ENCODE measurements at places on chromosomes 3 and 15.

GRCh38 chr3:143165211-143165610, 45.6 kb downstream of the CHST2 start:
- DNase-seq: no peak

GRCh38 chr15:83472797-83473196, 25.7 kb downstream of the SH3GL3 start:
- no peak for DNase-seq

DNA sequence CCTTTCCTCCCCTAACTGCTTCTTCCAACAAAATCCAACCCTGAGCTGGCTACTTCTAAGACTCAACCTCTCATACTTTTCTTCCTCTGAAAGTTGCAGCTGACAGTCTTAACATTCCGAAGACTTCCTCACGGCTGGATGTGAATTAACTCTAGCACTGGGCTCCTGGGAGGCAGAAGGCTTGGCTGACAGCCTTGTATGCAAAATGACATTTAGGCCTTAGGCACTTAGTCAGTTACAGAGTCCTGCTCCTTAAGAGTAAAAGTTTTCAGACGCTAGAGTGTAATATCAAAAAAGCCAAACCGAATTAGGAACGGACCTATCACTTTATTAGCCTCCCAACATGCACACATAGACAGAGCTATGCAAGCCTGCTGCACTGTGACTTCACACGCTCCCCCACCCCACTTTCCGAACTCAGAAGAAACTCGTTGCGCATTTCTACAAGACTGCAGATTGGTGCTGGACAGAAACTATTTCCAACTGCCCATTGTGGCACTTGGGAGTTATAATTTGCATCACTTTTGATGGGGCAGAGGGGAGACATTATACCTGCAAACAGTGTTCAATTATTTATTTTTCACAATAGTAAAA, 15.5 kb upstream of the ANXA2 start:
- DNase-seq: no peak

- no peak for DNase-seq
Observed at GRCh38 chr3:103184772-103185171, 750.0 kb downstream of the ZPLD1 start.

DNA sequence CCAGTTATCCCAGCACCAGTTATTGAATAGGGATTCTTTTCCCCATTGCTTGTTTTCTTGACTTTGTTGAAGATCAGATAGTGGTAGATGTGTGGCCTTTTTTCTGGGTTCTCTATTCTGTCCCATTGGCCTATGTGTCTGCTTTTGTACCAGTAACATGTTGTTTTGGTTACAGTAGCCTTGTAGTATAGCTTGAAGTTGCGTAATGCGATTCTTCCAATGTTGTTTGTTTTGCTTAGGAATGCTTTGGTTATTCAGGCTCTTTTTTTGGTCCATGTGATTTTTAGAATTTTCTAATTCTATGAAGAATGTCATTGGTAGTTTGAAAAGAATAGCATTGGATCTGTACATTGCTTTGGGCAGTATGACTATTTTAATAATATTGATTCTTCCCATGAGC, 94.3 kb upstream of the CHMP2B start:
- DNase-seq: no peak

GRCh38 chr3:69297501-69297900, 88.4 kb downstream of the FRMD4B start:
- DNase-seq: no peak

- no peak for DNase-seq
Observed at GRCh38 chr3:121552379-121552778, 6.6 kb upstream of the POLQ start.

- no peak for DNase-seq
Observed at GRCh38 chr15:74390647-74391288, 23.3 kb upstream of the CYP11A1 start.

DNA sequence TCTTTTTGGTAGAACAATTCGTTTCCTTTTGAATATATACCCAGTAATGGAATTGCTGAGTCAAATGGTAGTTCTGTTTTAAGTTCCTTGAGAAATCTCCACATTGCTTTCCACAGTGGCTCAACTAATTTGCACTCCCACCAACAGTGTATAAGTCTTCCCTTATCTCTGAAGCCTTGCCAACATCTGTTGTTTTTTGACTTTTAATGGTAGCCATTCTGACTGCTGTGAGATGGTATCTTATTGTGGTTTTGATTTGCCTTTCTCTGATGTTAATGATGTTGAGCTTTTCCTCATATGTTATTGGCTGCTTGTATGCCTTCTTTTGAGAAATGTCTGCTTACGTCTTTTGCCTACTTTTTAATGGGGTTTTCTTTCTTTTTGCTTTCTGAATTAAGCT, 270.6 kb upstream of the MEIS2 start:
- DNase-seq: no peak

- no peak for DNase-seq
Observed at GRCh38 chr3:32946973-32947788, 4.3 kb upstream of the CCR4 start.

- DNase-seq: no peak
Observed at GRCh38 chr3:120177707-120178306, 83.6 kb upstream of the GSK3B start.

Measured in CD4-positive, alpha-beta T cell treated with Interleukin-17A for 1 hour (primary cell).